Stimulated activated naive CD4-positive, alpha-beta T cell (primary cell): ENCODE measurements at places on chromosomes 12 and 14.

- no peak for DNase-seq
Observed at GRCh38 chr14:102857444-102857843, 65.0 kb upstream of the AMN start.

DNA sequence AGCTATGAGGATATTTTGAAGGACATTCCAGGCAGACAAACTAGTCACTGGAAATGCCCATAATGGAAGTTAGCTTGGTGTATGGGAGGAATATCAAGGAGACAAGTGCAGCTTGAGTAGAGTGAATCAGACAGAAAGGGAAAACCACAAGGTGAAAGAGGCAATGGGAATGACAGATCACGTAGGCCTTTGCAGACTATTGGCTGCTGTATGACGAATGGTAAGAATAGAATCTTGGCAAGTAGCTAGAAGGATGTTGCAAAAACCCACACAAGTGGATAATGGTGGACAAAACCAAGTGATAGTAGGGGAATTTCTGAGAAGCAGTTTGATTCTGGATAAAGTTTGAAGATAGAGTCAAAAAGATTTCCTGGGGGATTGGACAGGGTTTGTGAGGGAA, 196.9 kb upstream of the NOVA1 start:
- no peak for DNase-seq

DNA sequence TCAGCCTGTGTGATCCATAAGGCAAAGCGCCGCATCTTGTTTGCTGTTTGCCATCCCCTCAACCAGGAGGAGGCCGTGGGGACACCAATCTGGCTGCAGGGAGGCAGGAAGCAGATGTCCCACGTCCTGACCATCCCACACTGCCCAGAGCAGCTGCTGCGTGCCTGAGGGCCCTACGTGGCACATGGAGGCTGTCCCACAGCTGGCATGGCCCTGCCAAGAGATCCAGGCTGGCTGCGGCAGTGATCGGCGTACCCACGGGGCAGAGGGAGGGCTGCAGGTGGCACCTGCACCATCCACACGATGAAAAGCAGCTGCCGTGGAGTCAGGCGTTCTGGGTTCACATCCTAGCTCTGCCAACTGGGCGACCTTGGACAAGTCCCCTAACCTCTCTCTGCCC, 42.0 kb downstream of the NCOR2 start:
- no peak for DNase-seq

DNA sequence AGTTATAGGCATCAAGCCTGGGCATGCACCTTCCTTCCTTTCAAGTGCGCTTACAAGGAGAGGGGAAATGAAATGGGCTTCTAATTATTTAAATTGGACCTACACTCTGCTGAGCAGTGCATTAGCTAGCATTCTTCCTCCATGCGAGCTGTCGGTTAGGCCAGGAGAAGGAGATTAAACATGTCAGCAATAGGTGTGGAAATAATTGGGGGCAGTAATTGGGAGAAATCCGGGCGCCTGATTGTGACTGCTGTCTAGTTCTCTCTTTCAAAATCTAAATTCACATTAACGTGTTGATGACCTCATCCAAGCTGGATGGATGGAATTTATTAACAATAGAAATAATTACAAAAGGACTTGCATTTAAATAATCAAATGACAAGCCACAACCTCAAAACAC, 86.2 kb upstream of the SEL1L start:
- DNase-seq = no peak

DNA sequence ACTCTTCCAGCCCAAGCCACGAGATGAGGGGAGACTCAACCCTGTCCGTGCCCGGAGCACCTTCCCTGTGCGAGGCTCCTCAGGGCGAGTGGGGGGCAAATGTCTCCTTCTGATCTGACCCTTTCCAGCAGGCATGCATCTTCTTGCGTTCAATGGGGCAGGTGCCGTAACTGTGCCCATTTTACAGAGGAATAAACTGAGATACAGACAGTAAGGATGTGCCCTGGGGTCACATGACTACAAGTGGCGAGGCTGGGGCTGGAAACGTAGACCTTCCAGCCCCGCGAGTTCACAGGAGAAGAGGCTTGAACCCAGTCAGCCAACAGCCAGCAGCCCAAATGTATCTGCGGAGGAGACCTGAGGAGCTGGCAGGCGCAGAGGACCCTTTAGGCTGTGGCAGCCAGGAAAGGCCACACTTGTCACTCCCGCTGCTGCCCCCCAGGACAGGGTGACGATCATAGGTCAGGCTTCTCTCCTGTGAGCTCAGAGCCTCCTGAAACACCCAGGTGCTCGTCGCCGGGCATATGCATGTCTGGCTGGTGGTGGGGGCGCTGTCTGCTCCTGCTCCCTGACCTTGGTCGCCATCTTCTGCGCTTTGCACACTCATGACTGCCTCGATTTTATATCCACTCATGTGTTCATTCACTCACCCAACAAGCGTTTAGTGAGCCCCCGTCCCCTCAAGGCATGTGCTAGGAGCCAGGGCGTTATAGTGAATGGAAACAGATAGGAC, 41.7 kb downstream of the CCDC88C start:
- DNase-seq = no peak

GRCh38 chr14:22821193-22822015, 6.2 kb upstream of the SLC7A7 start:
- no peak for DNase-seq

GRCh38 chr12:113591480-113591974, 119.9 kb upstream of the LHX5 start:
- no peak for DNase-seq

GRCh38 chr12:5643266-5643665, 211.4 kb downstream of the NTF3 start:
- DNase-seq = no peak

DNA sequence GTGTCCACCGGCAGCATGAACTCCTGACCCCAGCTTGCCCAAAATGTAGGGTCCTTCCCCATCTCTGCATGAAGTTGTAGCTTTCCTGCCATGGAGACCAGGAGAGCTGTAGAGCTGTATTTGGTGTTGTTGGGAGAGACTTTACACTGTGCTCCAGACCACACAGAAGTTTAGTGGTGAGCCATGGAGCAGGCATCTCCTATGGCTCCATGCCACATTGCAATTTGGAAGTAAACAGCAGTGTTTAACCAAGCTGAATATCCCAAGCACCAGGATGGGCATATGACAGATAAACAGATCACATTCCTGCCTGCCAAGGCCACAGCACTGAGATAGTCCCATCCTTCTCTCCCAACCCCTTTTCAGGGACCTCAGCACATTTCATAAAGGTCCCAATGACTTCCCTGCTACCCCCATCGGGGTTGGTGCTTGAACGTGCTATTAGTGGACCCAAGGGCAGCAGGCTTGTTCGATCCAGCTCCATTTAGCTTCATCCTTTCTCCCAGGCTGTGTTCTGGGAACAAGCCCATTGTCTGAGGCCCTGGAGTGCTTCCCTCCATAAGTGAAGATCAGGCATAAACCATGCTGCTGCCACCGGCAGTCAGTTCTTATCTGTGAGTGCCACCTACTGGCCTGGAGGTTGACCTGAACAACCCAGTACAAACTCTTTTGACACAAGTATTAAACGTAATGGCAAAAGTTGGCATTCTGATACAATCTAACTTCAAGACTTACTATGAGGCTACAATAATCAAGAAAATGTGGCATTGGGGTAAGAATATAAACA, 172.3 kb upstream of the ATXN7L3B start:
- DNase-seq = no peak

- DNase-seq = no peak
Observed at GRCh38 chr14:101500681-101501080, 60.6 kb upstream of the DIO3 start.

DNA sequence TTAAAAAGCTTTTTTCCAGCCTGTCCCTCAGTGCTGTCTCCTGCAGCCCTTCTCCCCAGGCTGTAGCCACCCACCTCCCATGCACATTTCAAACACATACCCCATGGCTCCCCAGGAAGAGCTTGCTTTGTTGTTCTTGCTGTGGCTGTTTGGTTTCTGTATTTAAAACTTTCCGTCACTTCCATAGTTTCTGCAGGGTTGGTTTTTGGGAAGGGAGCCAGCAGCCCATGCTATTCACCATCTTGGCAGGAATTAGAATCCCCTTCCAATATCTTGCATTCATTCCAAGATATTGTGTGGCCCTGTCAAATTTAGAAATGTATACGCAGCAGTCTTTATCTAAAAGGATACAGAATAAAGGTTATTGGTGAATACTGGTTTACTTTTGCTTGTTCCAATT, 29.6 kb downstream of the CFAP251 start:
- DNase-seq = no peak

GRCh38 chr12:80485222-80485987, 41.4 kb downstream of the PTPRQ start:
- no peak for DNase-seq

DNA sequence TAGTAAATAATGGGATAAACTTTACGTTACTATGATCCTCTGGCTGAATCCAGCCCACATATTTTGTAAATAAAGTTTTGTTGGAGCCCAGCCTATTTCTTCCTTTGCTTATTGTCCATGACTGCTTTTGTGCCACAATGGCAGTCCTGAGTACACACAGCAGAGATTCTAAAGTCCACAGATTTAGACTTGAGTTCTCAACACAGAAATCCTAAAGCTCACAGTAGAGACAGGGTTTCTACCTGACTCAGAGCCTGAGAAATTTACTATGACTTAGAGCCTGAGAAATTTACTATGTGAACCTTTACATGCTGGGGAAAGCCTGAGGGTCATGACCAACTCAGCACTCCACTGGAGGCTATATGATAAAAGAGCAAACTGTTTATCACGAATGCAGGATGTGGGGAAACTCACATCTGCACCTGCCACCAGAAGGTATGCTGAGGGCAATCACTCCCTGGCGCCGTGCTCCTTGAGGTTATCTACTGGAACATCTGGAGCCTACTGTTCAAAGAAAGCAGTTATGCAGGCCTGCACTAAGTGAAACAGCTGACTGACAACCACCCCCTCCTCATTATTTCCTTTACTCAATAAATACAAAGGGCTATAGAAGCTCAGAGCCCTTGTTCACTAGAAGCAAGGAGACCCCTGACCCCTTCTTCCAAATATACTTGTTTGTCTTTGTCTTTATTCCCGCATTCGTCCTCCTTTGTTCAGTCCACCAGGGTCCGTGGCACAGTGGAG, 52.6 kb upstream of the BICD1 start:
- DNase-seq = no peak

DNA sequence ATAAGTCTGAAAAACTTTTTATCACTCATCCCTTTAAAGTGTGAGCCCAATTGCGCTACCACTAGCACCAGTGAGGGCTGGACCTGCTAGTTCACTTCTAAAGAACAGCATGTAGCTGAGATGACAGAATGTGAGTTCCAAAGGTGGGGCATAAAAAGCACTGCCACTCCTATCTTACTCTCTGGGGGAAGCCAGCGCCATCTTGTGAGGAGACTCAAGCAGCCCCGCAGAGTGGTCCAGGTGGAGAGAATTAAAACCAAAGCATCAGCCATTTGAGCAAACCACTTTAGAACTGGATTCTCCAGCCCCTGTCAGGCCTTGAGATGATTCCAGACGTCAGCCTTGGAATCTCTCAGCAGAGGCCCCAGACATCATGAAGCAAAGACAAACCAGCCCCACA, 39.9 kb downstream of the TMEM132D start:
- no peak for DNase-seq

GRCh38 chr12:105020241-105020962, 34.3 kb downstream of the NOPCHAP1 start:
- no peak for DNase-seq

GRCh38 chr14:47085678-47086077, 434.1 kb upstream of the RPL10L start:
- DNase-seq = no peak

DNA sequence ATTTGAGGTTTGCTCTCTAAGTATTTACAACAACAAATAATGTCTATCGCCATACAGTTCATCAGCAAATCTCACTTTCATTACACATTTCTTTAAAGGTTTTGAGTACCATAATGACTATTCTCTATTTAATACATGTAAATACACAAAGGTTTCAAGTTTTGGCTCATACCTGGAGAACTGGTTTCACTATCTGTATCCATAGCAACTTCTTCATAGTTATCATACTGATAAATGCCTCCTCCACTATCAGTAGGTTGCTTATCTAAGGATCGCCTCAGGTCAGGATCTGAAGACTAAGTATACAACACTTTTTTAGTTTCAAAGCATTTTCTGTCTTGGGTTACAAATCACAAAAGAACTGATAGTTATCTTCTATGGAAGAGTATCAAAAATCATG, 21.4 kb downstream of the ZFC3H1 start:
- no peak for DNase-seq

GRCh38 chr14:71237556-71237955, 330.3 kb downstream of the PCNX1 start:
- no peak for DNase-seq

DNA sequence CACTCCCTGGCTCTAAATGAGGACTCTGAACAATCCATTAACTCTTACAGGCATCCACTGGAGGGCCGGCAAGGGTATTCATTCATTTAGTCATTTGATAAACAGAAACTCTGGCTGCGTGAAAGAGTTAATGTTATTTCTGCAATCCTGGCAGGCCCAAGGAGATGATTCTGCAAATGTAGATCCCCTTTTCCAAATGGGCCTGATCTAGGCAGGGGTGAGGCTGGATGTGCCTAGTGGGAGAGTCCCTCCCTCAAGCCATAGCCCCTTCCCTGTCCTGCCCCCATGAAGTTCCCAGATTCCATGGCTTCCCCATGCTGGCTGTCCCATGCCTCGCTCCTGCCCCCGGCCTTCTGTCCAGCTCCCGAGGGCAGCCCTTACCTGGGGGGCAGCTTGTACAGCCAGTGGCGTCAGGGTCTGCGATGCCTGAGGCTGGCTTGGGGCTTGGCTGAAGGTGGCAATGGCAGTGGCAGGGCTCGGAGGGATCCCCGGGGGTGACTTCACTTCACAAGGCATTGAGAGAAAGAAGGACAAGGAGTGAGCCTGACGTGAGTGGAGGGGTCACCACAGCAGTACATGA, 18.4 kb downstream of the POU6F1 start:
- DNase-seq = no peak

- DNase-seq = peak; percentile 84
Observed at GRCh38 chr14:75247286-75247922, 31.2 kb upstream of the FOS start.

GRCh38 chr14:32018391-32019092, 58.6 kb upstream of the ARHGAP5 start:
- DNase-seq = no peak

DNA sequence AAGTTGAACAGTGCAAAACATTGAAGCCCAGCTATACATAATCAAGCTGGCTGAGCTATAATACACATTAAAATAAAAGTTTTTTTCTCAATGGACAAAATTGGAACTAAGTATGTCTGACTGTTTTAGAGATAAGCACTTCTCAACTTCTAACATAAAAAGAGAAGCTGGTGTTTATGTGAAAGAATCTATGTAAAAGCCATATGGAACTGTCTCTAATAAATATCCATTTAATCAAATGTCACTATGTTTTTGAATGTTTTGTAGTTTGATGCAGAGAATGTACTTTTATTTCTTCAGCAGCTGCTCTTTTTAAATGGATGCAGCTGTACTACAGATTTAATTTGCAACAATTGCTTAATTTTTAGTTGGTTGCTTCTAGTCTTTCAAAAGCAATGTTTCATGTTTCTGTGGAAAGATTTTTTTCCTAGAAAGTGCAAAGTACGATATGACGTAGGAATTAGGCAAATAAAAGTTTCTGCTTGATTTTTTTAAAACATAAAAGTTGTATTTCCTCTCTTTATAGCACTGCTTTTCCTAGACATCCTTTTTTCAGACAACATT, 114.2 kb downstream of the PDE3A start:
- DNase-seq = no peak

- DNase-seq = no peak
Observed at GRCh38 chr12:108583991-108584390, 13.9 kb downstream of the TMEM119 start.
